AG08395 (cell line): ENCODE measurements at places on chromosomes 12 and 14.

DNA sequence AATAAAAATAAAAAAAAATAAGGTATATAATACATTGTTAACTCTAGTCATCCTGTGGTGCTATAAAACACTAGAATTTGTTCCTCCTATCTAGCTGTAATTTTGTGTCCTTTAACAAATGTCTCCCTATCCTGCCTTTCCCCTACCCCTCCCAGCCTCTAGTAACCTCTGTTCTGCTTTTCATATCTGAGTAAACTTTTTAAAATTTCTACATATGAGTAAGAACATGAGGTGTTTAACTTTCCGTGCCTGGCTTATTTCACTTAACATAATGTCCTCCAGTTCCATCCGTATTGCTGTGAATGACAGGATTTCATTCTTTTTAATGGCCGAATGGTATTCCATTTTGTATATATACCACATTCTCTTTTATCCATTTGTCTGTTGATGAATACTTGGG is 71.3 kb upstream of the GNG2 start:
- DNase-seq, result no peak

GRCh38 chr12:114209861-114210260 is 196.1 kb downstream of the TBX5 start:
- no peak for DNase-seq

GRCh38 chr12:70536650-70537049 is 100.6 kb downstream of the PTPRB start:
- DNase-seq, result no peak

- DNase-seq, result no peak
Measured at GRCh38 chr12:104460973-104461698, 4.4 kb downstream of the CHST11 start.

DNA sequence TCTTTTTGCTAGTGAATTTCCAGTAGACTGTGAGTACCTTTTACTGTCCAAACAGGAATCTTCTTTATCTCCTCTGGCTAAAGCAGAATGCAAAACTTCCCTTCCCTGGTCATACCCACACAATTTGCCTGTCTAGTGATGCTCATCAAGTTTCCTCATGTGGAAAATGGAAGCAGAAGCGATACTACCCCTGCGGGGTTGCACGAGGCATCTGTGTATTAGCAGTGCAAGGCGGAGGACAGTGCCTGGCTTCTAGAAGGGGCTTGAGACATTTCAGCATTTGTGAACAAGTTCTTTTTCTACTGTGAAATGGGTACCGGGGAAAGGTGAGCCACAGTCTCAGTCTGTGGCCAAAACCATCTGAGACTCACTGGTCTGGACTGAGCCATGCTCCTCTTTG is 340.9 kb downstream of the AACS start:
- DNase-seq, result no peak

DNA sequence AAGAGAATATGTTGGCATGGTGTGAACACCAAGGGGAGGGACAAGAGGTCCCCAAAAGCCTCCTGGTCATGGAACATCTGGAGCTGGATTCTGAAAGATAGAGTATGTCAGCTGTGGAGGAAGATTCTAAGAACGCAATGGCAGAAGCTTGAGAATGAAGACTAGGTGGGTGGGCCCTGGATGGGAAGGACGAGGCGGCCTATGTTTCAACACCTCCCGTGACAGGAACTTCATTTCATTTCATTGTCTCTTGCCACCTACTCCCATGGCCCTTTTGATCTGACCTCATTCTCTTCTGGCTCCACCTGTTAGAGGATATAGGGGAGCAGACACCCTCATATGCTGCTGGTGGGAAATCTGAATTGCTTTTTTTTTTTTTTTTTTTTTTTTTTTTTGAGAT is 3.3 kb downstream of the UNG start:
- DNase-seq, result no peak

GRCh38 chr12:53995002-53995377 is 5.0 kb upstream of the HOXC9 start:
- no peak for DNase-seq

DNA sequence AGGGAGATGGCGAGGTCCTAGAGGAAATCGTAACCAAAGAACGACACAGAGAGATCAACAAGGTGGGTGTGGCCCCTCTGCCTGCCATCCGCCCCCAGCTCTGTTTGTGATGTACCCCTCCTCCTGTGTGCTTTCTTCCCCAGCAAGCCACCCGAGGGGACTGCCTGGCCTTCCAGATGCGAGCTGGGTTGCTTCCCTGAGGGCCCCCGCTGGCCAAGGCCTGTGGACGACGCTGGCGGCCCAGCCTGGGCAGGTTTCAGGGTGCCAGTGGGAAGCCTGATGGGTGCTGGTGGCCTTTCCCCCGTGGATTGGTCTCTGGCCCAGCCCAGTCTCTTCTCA is 2.0 kb downstream of the ARL6IP4 start:
- no peak for DNase-seq

- DNase-seq, result no peak
Measured at GRCh38 chr12:20174528-20175175, 193.7 kb upstream of the PDE3A start.

- no peak for DNase-seq
Measured at GRCh38 chr14:77613201-77613600, 3.2 kb downstream of the SPTLC2 start.

DNA sequence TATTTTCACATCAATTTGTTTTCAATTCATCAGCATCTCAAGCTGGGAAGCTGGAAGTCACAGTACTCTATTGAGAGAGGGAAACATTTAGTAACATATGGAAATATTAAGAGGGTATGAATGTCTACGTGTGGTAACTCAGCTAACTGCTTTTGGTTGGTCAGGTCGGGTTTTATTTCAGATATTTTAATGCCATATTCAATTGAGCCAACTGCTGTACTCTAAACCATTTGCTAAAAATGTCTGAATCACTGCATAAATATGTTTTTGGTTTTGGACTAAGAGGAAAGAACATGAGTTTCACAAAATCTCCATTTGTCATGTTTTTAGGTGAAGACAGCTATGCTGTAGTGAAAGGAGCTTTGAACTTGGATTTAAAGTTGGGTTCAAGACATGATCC is 18.9 kb upstream of the PPFIBP1 start:
- peak; percentile 76 for DNase-seq

GRCh38 chr12:119817546-119818343 is 59.4 kb downstream of the CIT start:
- DNase-seq, result no peak

DNA sequence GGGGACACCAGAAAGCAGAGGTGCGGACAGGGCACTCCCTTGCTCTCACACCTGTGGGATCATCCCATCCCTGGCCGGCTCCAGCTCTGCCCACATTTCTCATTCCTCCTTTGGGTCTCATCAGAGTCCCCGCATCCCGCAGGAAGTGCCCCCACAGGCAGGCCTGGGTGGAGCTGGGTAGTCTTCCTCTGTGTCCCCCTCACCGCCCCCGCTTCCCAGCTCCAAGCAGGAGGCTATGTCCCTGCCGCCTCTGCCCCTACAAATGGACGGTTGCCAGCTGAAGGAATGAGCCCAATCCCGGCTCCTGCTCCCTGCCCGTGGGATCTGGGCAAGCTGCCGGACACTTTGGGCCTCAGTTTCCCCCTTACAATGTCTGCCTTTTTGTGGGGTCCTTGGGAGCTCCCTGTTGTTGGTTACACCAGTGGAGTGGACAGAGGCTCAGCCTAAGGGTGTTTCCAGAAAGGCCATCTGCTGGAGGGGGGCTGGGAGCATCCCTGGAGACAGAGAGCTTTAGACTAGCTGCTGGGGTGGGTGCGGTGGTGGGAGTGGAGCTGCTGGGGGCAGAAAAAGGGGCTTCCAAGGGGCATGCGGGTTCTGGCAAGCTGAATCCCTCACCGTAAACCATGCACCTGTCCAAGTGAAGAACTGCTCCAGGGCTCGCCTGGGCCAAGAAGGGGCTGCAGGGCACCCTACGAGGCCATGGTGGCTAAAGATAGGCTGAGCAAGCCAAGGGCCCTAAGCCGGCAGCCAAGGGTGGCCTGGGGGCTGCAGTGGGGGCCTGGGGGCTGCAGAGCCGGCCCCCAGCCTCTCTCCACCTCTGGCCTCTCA is 7.9 kb upstream of the GPR132 start:
- no peak for DNase-seq

DNA sequence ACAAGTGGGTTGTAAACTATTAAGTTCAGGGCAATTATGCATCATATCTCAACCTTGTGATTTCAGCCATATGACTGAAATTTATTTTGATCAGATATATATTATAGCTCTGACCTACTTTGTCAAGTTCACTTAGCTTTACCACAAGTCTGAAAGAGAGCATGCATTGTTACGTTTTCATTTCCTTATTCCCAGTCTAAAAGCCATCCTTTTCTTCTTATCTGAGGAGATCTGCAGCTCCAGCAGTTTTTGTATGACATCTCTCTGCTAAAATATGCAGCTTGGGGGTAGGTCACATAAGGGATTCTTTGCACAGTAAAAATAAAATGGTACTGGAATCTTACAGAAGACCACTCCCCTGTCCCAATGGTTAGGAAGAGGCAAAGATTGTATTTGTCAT is 1682.8 kb upstream of the FLRT2 start:
- DNase-seq, result no peak

DNA sequence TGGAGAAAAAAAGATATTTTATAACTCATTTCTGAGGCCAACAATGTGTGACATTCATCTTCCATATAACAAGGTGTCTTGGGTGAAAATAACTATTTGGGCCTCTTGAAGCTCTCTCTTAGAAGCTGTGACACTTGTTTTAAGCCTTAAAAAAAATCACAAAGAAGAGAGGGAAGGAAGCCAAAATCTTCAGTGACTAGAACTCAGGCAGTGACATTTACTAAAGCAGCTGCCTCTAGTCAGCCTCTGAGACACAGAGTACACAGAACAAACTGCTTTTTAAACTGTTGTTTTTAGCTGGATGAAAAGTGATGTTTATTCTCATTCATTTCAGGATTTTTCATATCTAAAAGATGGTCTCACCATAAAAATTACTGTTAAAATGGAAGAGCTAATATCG is 793.6 kb downstream of the GALC start:
- DNase-seq, result no peak

GRCh38 chr12:50947933-50948626 is 4.3 kb upstream of the HIGD1C start:
- no peak for DNase-seq

DNA sequence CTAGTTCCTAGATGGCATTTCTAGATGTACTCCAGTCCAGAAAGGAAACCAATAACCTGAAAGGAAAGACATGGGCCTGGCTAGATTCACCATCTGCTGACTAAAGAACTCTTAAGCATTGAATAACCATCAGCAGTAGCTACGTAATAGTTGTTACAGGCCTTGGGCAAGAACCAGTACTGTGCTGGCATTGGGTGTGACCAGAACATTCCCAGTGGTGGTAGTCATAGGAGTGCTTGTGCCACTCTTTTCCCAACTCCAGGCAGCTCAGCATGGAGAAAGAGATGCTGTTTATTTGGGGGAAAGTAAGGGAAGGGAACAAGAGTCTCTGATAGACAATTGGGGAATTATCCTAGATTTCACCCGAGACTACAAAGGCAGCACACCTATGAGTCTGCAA is 333.3 kb downstream of the SLC16A7 start:
- DNase-seq, result peak; percentile 55

DNA sequence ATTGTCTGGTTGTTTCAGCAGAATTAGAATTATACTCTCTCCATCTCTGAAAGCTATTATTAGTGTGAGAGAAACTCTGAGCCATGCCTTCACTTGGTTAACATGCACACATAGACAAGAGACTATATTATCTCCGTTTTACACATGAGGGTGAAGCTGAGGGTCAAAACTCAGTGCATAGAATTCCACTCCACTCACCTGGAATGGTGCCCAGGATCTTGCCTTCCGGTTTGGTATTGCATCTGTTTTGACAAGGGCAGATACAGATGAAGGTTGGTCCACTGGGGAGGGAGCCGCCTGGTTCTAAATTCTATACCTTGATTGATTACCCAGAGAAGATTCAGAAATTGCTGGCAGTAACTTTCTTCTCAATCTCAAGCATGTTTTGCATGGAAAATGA is 149.5 kb upstream of the PELI2 start:
- no peak for DNase-seq

GRCh38 chr12:87511371-87511770 is 517.8 kb downstream of the C12orf50 start:
- no peak for DNase-seq

DNA sequence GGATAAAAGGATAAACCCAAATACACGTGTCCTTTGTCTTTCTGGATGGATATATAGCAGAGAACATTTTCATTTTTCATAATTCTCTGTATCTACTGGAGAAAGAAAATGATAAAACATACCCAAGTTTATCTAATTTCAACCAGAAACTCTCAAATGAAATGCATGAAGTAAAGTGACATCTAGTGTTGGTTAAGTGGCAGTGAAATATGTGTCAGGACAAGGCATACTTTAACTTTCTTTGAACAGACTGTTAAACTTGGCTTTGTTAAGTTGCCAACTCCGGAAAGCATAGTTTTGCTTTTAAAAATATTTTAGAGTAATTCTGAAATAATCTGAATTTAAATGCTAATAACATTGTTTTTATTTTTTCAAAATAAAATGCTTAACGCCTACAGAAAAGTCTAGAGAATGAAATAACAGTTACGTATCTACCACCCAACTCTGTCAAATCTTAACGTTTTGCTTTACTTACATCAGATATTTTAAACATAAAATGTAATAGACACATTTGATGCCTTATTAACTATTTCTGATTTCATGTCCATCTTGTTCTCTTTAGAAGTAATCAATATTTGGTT is 25.2 kb upstream of the NTN4 start:
- DNase-seq, result peak; percentile 45

- DNase-seq, result no peak
Measured at GRCh38 chr14:71694591-71695530, 237.4 kb upstream of the RGS6 start.

- DNase-seq, result no peak
Measured at GRCh38 chr12:76249501-76249900, 98.7 kb downstream of the BBS10 start.

GRCh38 chr12:52144512-52145227 is 47.1 kb downstream of the KRT80 start:
- no peak for DNase-seq

DNA sequence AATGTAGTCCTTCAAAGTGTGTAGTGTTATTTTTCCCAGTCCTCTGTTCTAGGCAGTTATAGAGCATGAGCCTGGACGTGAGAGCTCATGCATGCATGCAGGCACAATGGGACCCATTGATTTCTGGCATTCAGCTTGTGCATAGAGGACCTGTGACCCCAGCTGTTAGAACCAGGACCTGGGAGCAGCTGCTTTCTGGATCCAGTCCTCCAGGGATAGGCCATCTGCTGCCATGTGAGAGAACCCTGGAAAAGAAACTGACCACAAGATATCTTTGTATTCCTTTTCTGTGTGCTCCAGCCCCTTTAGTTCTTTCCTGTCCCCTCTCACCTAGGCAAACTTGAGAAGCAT is 76.9 kb downstream of the SUSD6 start:
- no peak for DNase-seq
